ENCODE measurements at places on chromosomes 1 and 21.

DNA sequence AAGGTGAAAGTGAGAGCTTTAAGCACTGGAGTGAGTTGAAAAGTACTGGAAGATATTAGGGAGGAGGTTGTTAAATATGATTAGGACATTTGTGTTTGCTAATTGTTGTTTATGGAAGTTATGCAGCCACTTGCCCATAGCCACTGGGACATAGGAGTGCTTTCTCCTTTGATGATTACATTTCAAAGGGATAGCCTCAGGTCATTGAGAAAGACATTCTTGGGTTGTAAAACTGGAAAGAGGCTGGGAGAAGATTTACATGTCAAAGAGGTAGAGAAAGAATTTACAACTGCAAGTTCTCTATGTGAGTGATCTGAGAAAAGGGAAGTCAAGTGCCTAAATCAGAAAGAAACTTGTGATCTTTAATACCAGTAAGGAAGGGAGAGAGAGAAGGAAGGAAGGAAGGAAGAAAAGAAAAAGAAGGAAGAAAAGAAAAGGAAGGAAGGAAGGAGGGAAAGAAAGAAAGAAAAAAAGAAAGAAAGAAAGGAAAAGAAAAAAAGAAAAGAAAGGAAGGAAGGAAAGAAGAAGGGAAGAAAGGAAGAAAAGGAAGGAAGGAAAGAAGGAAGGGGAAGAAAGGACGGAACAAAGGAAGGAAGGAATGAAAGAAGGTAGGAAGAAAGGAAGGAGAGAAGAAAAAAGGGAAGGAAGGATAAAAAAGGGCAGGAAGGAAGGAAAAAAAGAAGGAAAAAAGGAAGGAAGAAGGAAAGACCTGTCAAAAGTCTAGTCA lies 284.6 kb upstream of the DPYD start:
- DNase-seq, result no peak

- no peak for DNase-seq
Measured at GRCh38 chr1:7235871-7236517, 450.7 kb downstream of the CAMTA1 start.

DNA sequence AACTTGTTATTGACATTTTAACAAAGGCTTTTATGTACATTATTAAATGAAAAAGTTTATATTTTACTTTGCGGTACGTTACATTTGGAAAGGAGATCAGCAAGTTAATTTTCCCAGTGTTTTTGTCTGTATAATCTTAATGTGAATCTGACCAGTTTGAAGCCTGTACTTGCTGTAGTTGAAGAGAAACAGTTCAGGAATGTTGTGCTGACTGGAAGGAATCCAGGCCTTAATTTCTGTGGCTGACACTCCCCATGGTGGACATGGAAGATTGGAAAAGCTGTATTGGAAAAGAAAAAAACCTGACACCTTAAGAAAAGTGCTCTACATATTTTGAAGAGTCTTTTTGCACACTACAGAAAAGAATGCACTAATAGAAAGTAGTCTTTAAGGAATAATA lies 15.5 kb downstream of the LEPR start:
- no peak for DNase-seq

GRCh38 chr1:110944806-110945205 lies 18.9 kb downstream of the LRIF1 start:
- no peak for DNase-seq

DNA sequence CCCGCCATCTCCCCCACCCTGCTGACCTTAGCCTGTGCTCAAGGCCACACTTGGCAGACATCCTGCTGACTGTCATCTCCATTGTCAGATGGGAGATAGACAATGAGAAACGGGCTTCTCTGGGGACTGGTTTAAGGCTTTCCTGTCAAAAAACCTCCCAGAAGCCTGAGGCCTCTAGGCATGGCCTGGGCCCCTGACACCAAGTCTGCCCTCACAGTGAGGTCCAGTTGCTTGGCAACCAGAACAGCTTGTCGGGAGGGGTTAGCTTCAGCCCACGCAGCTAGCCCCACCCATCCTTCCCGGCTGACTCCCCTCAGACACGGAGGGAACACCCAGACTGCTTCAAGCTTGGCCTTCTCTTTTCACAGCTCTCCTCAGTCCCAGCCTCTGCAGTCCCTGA lies 11.0 kb downstream of the PLEKHA6 start:
- DNase-seq, result no peak

GRCh38 chr1:217718873-217719272 lies 87.7 kb downstream of the SPATA17 start:
- no peak for DNase-seq

DNA sequence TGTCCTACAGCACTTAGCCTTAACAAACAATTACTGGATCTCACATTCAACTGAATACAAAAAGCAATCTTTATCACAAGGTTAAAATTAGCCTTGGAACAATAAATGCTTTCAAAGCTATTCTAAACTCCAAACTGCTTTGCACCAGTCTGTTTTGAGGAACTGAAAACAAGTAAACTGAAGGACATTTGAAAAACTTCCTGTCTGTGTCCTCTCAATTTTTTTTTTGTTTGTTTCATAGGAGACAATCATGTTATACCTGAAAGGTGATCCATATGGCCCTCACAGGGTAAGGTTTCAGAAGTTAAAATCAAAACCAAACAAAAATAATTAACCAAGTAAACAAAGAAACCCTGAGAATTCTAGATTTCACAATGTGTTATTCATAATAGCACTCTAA lies 459.1 kb downstream of the DPYD start:
- no peak for DNase-seq

DNA sequence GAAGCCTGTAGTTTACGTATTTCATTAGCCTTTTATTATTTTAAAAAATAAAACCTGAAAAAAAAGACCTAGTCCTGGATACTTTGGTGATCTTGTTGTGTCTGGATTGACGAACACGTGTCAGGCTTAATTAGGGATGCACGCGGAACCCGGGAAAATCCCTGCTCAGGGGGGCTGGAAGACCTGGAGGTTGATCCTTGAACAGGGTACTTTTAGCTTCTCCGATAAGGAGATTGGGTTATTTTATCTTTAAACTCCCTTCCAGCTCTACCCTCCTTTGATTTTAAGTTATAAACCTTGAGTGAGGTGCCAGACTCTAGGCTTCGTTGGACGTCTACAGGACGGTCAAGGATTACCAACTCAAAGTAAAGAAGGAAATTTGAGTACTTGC lies 552 bp upstream of the ZNF691 start:
- DNase-seq, result no peak

Measured in amniotic stem cell (primary cell).